MCF 10A (cell line): ENCODE measurements at places on chromosomes 7 and 10. TPM values are rescaled to one million over a fixed set of nuclear protein-coding genes. Genes with fewer than 3 reads are reported as not detected.

DNA sequence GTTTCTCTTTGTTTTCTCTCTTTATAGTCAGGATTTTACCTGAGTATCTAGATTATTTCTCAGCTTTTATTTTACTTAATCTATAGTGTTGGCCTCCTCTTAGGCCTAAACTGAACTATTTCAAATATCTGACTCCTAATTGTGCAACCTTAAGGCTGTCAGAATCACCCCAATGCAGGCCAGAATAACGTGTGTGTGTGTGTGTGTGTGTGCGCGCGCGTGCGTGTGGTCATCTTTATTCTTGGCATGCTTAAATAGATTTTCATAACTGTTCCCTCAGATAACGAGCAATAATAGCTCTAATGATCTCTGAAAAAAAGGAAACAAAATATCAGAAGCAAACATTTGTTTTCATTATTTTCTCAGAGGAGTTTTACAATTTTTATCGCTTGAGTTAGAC is 92.4 kb downstream of the PCDH15 start:
- no peak overlapping the region for H3K4me3 ChIP-seq
- DNase-seq = no peak
- H3K4me1 ChIP-seq = no peaks in the 10 kb centered on the region
- H3K27ac ChIP-seq = no peak overlapping the region
- peaks cover 23% of the 10 kb centered on the region for H3K27me3 ChIP-seq

DNA sequence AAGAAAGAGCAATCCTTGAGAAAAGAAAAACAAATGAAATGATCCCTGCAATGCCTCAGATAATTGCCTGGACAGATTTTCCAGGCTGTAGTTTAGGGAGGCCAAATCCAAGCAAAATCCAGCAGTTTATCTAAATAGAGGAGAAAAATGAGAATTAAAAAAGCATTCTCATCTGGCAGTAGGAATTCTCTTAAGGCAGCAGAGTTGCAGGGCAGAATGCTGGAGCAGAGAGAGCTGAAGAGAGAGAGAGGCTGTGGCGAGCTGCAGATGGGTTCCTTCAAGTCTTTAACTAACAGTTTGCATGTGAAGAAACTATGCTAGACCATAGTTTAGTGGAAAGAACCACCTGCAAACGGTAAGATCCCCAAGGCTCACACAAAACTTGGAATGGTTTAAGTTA is 6.0 kb upstream of the LIPA start:
- H3K36me3 ChIP-seq = no peaks in the 10 kb centered on the region
- no peak overlapping the region for H3K4me3 ChIP-seq
- no peaks in the 10 kb centered on the region for H3K27me3 ChIP-seq
- no peak for DNase-seq
- peaks cover 17% of the 10 kb centered on the region for H3K4me1 ChIP-seq
- no peak overlapping the region for H3K27ac ChIP-seq

DNA sequence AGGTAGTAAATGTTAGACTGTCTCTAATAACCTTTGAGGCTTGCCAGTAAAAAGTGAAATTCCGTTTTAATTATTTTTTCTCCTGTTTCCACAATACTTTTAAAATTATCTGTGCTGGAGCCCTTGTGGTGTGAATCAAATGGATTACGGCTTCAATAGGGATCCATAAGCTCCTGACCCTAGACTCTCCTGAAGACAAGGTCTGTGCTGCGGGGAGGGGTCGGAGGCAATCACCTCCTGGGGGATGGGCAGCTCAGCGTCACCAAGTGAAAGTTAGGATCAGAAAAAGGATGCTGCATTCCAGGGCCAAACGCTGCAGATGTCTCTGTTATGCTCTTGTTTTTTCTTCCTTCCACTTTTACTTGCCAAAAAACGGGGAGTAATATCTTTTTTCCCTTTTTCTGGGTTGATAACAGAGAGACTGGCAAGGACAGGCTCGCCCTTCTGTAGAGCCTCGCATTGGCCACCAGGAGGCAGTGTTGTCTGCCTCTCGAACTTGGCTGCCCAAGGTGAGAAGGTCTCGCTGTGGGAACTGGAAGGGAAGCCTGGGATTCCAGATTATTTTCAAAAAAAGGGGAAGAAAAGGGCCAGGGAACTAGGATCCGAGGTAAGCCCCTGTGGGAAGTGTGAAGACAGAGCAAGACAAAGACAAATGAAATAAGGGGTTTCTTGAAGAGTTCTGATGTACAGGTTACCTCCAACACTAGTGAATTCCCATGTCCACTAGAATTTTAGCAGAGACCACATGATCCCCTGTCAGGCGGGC is 621.9 kb downstream of the ACTR3B start:
- H3K27me3 ChIP-seq = no peaks in the 10 kb centered on the region
- peak overlapping the region; percentile 2 for H3K27ac ChIP-seq
- no peak overlapping the region for H3K4me3 ChIP-seq
- peaks cover 5% of the 10 kb centered on the region for H3K4me1 ChIP-seq

- DNase-seq = no peak
- no peak overlapping the region for H3K4me3 ChIP-seq
Measured at GRCh38 chr7:111756687-111757178, 194.4 kb upstream of the IMMP2L start.

DNA sequence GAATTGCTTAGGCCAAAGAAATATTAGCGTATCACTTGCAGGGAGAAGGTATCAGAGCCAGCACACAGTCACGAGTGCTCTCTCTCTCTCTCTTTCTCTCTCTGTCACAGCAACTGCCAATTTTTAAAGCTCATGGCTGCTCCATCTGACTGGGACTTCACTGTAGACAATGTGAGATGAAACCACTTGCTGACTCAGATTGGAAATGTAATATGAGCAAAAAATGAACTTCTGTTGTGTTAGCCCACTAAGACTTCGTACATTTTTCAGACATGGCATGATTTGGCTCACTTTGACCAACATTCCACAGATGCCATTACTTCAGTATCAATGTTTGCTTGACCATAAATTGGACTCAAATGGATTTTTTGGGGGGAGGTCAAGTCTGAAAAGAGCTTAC is 68.1 kb downstream of the DGKB start:
- DNase-seq = no peak
- no peaks in the 10 kb centered on the region for H3K36me3 ChIP-seq
- no peak overlapping the region for H3K4me3 ChIP-seq
- peaks cover 67% of the 10 kb centered on the region for H3K27me3 ChIP-seq
- no peaks in the 10 kb centered on the region for H3K4me1 ChIP-seq

DNA sequence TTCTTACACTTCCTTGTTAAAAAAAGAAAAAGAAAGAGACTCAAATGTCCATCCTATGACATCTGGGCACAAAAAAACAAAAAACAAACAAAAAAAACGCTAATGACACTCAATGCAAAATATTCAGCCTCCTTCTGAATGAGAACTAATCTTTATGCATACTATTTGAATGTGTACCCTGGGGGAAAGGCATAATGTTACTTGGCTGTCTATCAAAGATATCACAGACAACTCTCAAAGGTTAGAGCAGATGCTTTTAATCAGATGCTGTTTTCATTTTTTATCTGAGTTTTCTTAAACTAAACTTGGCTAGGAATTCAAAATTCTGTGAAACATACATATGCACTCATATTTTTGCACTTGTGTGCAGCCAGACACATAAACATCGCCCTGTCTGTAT is 745.8 kb downstream of the CNTNAP2 start:
- H3K4me1 ChIP-seq = no peaks in the 10 kb centered on the region
- no peaks in the 10 kb centered on the region for H3K36me3 ChIP-seq
- peaks cover 52% of the 10 kb centered on the region for H3K27me3 ChIP-seq
- no peak overlapping the region for H3K4me3 ChIP-seq

The ADRB1 gene
- total RNA-seq = 0.28 and 0.56 TPM in 2 replicates

The RBM48 gene
- total RNA-seq = 10.4 and 10.7 TPM in 2 replicates

The SCART1 gene
- 0.93 and 1.3 TPM in 2 replicates for total RNA-seq

The LRRD1 gene
- not detected in 2 replicates for total RNA-seq

The IFIT3 gene
- 1.4 and 3.6 TPM in 2 replicates for total RNA-seq
